SK-N-MC (cell line): ENCODE measurements at places on chromosomes 3 and 15.

DNA sequence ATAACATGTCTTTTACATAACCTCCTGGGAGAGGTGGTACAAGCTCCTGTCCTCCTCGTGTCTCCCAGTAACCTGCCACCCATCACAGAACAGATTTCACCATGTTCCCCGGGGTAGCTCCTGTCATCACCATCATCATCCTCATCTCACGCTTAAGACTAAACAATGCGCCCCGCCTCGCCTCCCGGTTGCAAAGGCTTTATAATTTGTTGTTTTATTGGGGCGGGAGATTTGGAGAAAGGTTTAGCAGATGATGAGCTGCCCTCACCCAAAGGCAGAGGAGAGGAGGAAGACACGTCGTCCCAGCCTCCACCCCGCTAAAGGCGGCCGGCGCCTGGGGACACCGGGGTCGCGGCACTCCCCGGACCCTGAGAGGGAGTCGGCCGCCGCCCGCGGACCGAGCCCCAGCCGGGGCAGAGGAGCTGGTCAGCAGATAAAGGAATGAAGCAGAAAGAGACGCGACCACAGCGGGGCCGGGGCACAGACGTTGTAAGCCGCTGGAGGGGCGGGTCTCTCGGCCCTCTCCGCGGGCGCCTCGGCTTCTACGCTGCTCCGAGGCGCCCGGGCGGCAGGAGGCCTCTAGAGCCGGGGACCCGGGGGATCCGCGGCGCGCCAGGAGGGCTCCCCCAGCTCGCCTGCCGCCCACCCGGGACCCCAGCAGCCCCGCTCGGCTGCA, 589 bp downstream of the HERC1 start:
- no peak for DNase-seq

DNA sequence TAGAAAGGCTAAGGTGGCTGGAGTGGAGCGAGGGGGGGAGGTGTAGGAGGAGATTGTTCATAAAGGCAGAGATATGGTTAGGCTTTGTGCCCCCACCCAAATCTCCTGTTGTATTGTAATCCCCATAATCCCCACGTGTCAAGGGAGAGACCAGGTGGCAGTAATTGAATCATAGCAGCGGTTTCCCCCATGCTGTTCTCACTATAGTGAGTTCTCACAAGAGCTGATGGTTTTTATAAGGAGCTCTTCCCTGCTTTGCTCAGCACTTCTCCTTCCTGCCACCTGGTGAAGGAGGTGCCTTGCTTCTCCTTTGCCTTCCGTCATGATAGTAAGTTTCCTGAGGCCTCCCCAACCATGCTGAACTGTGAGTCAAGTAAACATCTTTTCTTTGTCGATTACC, 64.7 kb upstream of the CFAP161 start:
- DNase-seq, result no peak

- no peak for DNase-seq
These were observed 106.3 kb downstream of the ZBTB20 start for GRCh38 chr3:115040673-115041286.

DNA sequence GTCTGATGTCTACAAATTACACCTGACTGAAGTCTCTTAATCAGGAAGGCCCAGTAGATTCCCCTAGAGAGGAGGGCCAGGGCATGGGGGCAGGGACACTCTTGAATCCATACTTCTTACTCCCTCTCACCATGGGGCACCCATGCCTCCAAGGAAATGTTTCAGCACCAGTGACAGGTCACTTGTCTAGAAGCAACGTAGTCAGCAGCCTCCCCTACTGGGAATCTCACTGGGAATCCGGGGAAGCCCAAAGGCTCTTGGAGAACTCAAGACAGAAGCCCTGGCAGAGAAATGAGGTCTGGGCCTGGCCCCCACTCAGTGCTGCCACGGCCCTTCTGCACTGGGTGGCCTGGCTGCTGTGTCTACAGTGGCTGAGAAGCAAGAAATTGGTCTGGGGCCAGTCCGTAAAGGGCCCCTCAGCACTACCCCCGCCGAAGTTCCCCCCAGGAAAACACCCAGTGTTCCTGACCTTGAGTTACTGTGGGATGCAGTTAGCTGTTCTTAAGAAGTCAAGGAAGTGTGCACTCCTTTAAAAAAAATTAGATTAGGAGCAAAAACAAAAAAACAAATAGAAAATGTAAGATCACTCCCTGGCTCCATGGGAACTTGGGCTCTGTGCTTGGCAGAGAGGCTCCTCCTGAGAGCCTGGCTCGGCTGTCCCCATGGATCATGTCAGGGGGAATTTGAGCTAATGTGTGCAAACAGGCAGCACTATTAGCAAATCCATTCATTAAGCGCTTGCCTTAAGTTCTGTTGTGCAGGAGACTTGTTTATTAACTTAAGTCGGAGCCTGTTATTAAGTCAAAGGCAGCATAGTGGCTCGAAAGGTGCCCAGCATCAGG, 5.4 kb upstream of the LINGO1 start:
- DNase-seq, result no peak

DNA sequence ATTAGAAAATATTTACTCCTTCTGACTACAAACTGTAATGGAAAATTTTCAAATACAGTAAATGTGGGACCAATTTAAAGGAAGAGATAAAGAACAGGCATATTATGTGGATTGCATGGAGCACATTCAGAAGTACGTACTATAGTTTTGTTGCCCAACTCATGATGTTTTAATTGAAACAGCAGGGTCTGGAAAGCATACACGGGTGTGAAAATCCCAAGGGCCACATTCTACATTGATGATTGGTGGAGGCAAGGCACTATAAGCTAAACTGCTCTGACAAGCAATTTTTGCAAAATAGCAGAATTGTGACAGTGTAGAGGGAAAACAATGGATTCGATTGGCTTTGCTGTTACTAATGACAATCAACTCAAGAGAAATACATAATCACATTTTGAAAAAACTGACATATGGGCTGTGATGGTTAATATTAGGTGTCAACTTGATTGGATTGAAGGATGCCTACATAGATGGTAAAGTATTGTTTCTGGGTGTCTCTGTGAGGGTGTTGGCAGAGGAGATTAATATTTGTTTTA, 458.6 kb downstream of the PYDC2 start:
- peak; percentile 24 for DNase-seq

GRCh38 chr15:25875566-25875965, 12.4 kb upstream of the ATP10A start:
- no peak for DNase-seq

DNA sequence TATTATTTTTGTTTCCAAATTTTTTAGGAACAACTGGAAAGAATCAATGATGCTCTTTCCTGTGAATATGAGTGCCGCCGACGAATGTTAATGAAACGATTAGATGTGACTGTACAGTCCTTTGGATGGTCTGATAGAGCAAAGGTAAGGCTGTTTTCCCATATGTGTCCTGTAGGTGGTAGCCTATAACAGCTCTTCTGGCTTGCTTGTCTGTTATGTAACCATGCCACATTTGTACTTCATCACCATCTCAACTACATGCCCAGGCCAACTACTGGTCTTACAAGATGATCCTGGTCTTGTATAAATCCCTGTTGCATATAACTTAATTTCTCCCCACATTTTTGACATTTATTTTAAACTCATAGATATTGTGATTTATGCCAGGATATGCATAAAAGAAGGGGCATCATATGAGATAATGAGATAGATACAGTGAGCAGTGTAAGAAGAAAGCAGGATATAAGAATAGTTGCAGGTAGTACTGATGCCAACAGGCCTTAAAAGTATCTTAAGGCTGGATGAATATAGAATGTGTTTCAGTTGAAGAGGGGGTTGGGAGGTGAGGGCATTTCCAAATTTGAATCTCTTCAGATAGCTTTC, 20.3 kb downstream of the FAM98B start:
- no peak for DNase-seq

DNA sequence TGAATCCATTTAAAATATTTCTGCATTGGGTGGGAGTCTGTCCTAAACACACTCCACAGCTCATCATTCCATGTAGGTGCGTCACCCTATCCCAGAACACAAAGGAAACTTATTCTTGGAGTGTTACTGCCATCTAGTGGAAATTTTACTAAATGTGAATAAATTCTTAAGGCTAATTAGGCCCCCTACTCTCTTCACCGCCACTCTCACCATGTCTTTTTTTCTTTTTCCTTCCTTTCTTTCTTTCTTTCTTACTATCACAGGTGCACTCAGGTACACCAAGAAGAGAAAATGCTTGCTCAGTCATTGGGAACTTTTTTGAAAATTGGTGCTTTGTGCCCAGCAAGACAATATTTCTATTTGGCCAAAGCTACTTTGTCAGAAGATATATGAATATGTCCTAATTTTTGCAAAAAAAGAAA, 26.4 kb upstream of the ATP8B4 start:
- DNase-seq, result peak; percentile 50

DNA sequence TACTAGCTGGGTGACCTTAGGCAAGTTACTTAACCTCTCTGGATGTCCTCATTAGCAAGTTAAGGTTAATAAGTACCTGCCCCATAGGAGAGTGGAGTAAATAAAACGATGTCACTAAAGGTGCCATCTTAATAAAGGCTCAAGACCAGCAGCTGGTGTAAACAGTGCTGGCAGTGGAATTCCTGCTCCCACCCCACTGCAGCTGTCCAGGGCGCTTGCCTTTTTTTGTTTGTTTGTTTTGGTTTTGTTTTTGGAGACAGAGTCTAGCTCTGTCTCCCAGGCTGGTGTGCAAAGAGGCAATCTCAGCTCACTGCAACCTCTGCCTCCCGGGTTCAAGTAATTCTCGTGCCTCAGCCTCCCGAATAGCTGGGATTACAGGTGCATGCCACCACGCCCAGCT, 28.9 kb downstream of the IDH3A start:
- DNase-seq, result no peak

DNA sequence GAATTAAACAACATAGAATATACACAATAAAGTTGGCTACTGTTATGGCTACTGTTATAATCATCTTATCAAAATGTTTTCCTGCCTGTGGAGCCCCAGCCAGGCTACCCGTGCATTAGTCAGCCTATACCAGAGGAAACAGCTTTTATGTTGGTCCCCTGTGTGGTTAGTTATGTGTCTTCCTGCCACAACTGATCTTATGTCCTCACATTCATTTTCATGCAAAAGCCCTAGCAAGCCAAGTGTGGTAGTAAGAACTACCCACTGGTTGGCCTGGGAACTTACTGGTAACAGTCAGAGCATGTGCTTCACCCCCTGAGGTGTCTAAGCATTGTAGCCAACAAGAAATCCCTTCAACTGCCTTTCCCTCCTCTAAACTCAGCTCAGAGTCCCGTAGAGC, 21.8 kb downstream of the MGLL start:
- no peak for DNase-seq

- no peak for DNase-seq
These were observed 234.4 kb upstream of the TBL1XR1 start for GRCh38 chr3:177431525-177432176.

GRCh38 chr3:112460519-112461195, 38.6 kb downstream of the BTLA start:
- no peak for DNase-seq

GRCh38 chr15:46354443-46354842, 719.6 kb downstream of the SQOR start:
- no peak for DNase-seq

- no peak for DNase-seq
These were observed 55.1 kb downstream of the PLXNA1 start for GRCh38 chr3:127037971-127038446.

DNA sequence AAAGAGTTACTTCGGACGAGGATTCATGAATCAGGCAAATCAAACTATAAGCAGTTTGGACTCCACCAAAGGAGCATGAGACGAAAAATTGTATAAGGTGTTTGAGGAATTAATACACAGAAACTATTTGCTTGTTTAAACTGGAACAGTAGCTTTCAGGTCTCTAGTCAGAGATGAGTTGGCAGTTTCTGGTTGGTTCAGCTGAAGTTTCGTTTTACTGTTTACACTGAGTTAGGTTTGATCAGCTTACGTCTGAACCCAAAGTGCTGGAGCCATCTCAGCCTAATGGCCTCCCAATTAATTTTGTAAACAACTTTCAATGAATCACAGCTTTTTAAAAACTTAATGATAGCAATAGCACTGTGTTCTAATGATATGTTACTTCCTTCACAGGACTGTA, 703.7 kb downstream of the NLGN1 start:
- DNase-seq, result no peak
